ENCODE measurements at places on chromosomes 1 and 21. TPM values are rescaled to one million over a fixed set of nuclear protein-coding genes. Genes with fewer than 3 reads are reported as not detected.

Gene PTPN7
- 242 TPM for total RNA-seq

Gene C1orf53
- total RNA-seq = 0.68 TPM

DNA sequence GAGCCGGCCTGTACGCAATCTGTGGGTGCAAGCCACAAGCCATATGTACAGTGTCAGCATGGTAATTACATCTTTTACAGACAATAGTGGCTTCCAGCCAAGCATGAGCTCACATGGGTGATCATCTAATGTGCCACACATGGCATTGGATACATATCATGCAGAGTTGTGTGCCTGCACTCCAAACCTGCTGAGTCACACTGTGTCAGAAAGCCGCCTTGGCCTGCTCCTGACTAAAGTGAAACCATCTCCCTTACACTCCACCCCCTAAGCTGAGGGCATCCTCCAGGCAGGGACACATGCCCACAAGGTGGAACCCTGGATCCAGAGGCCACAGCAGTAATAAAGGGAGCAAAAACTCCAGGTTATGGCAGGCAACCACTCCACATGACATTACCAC lies 72.5 kb downstream of the KCNT2 start:
- no peak for DNase-seq

GRCh38 chr1:232669981-232670747 lies 40.2 kb upstream of the SIPA1L2 start:
- no peak for DNase-seq

- DNase-seq = no peak
These were observed 64.0 kb upstream of the SELENON start for GRCh38 chr1:25735956-25736529.

DNA sequence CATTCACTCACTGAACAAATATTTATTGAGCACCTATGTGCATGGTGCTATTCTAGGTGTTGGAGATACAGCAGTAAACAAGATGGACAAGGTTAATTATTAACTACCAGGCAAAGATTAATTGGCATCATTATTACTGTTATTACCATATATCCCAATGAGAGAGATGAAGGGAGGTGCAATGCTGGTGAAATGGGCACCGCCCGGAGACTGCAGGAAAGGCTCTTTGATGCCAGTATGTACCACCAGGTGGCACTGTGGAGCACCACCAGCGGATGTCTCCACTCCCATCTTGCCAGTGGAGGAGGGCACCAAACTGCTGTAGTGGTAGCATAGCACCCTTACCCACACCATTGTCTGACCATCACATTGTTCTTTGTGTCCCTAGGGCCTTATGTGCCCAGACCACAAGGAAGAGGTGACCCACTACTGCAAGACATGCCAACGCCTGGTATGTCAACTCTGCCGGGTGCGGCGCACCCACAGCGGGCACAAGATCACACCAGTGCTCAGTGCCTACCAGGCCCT lies 3.0 kb downstream of the TRIM46 start:
- DNase-seq = peak; percentile 92

Gene ATAD3C
- total RNA-seq = 1.0 TPM

DNA sequence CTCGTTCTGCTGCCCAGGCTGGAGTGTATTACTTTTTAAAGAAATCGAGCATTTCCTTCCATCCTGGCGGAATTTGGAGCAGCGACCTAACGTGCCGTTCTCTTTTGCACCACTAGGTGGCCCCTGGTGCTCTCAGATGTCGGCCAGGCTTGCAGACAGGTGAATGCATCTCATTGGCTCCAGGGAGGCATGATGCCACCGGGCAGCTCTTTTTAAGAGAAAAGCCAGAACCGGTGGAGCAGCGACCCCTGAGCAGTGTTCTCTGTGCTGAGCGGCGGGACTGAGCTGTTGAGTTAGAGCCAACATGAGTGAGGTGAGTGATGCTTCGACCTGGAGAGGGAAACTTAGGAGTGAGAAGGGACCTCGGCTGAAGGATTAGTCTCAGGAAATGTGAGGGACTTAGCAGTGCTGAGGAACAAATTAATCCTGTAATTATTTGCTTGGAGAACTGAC lies at the start of gene PCP4:
Gene PCP4, plus strand, starts transcription at position 241 of the 453 bp plus-strand sequence. Its CDS starts 64 bp downstream, at position 305.
- DNase-seq = peak; percentile 45
